ENCODE measurements at places on chromosomes 3 and 15.

- DNase-seq, result no peak
These were observed 823.9 kb upstream of the CFAP20DC start for GRCh38 chr3:59873576-59874230.

DNA sequence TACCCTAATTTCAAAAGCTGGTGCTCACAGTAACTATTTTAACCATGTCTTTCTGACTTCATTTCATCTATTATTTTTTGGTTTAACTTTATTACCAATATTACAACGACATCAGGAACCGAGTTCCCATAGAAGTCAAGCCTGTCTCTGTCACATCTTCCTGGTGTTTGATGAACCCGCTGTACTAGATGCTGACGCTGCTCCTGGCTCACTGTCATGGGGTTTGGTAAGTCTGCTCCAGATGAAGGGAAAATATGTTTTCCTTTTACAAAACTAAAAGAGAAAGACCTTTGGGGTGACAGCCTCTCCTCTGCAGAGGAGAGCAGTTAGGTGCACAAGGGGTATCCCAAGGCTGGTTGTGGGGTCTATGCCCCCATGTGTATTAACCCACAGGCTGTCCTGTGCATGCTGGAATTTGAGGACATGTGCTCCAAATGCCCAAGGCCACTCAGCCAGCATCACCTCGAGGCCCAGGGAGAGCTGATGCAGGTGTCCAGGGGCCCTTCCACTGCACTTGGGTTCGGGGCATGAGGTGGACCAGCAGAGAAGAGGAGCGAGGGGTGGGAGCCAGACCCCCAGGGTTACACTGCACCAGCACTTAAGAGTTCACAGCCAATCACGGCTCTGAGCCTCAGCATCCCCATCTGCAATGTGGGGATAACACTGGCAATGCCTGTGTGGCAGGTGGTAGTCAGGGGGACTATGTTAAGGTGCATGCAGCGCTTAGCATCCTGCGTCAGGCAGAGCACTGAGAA, 62.2 kb downstream of the ATP10A start:
- DNase-seq, result no peak

GRCh38 chr3:99355465-99355864, 282.9 kb upstream of the COL8A1 start:
- DNase-seq, result no peak

GRCh38 chr15:68717951-68718350, 102.7 kb downstream of the ANP32A start:
- DNase-seq, result no peak

- no peak for DNase-seq
These were observed 4.2 kb upstream of the FAM131A start for GRCh38 chr3:184333190-184333589.

GRCh38 chr15:99138491-99138982, 33.7 kb downstream of the SYNM start:
- DNase-seq, result no peak

DNA sequence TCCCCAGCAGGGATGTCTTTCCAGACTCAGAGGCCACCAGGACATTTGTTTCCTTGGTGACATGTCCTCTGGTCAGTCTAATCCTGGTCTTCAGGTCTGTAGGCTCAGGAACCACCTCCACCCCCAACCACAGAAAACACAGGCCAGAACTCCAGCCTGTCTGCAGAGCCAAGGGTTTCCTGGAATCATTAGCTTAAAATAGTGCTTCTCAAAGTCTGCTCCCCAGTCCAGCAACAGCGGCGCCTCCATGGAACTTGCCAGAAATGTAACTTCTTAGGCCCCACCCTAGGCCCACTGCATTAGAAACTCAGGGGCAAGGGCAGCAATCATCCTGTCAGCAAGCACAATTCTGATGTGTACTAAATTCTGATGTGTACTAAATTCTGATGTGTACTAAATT, 20.0 kb downstream of the SLC28A1 start:
- no peak for DNase-seq

All from stimulated activated CD8-positive, alpha-beta memory T cell treated with anti-CD3 and anti-CD28 coated beads, Interleukin-2, amount 100 ng/mL, for 48 hours (primary cell).